ENCODE measurements at places on chromosomes 2 and 18. TPM values are rescaled to one million over a fixed set of nuclear protein-coding genes. Genes with fewer than 3 reads are reported as not detected.

IL36G gene
- total RNA-seq: 0.10 TPM

PLGLB2 gene
- total RNA-seq: not detected

C2orf72 gene
- total RNA-seq: 4.5 TPM

SPIRE1 gene
- total RNA-seq: 20.6 TPM

CDK15 gene
- total RNA-seq: not detected

PSTPIP2 gene
- 0.33 TPM for total RNA-seq

CCDC178 gene
- not detected for total RNA-seq

CAPN14 gene
- not detected for total RNA-seq

BMP10 gene
- not detected for total RNA-seq

FIGN gene
- 2.1 TPM for total RNA-seq

KLHL29 gene
- 5.1 TPM for total RNA-seq

ASIC4 gene
- 0.08 TPM for total RNA-seq

TSPYL6 gene
- total RNA-seq: not detected

ALLC gene
- total RNA-seq: 0.06 TPM

CCDC121 gene
- total RNA-seq: 3.1 TPM

TRIM43 gene
- total RNA-seq: not detected

VAMP5 gene
- 0.11 TPM for total RNA-seq

KCNIP3 gene
- 1.0 TPM for total RNA-seq

RALB gene
- total RNA-seq: 77.1 TPM

CIB4 gene
- total RNA-seq: not detected

TTR gene
- 0.22 TPM for total RNA-seq

LGALSL gene
- 11.2 TPM for total RNA-seq

LRP2 gene
- total RNA-seq: under 0.01 TPM

SCN9A gene
- 5.1 TPM for total RNA-seq

CFC1 gene
- not detected for total RNA-seq

SCYGR4 gene
- not detected for total RNA-seq

COLEC12 gene
- not detected for total RNA-seq

PPIL3 gene
- total RNA-seq: 32.4 TPM
